LHCN-M2 (cell line): ENCODE measurements at places on chromosomes 12 and 14. TPM values are rescaled to one million over a fixed set of nuclear protein-coding genes. Genes with fewer than 3 reads are reported as not detected.

The SOAT2 gene
- not detected in 2 replicates for total RNA-seq

The SERPINA12 gene
- not detected in 2 replicates for total RNA-seq

The CISTR gene
- not detected in 2 replicates for total RNA-seq

The CABP1 gene
- 0.45 TPM in 1 of 2 replicates, not detected in the other for total RNA-seq

- no peak for DNase-seq
Measured at GRCh38 chr12:32964981-32965585, 68.5 kb upstream of the PKP2 start.

- DNase-seq, result peak; percentile 75
Measured at GRCh38 chr12:8860165-8860961, 37.9 kb downstream of the A2ML1 start.

GRCh38 chr12:10740182-10740581, 17.1 kb upstream of the YBX3 start:
- no peak for DNase-seq

DNA sequence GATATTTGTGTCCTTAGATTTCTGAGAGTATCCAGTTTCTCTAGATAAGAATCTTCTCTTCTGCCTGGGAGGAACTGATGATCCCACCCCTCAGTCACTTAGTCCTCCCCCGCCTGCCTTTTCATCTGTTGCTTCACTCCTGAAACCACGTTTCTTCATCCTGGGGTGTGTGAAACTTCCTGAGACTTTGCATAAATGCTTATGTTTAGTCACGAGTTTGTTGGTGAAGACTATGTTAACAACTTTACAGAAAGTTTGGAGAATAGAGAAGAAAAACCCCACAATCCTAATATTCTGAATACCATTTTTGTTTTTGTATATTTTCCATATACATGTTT, 33.2 kb downstream of the MARK3 start:
- DNase-seq, result peak; percentile 28

DNA sequence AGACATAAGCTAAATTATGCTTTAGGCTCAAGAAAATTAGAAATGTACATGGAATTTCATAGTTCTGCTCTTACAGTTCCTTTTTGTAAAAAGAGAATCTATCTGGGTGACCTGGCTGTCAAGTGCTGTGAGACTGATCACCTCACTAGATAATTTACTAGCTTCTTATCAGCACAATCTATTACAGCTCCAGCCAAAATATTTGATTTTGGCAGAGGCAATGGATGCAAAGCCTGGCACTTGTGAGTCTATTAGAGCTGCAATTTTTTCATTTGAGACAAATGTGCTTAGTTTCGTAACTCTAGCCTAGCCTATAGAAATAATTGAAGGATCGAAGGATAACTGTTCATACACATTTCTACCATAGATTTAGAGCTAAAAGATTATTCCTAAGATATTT, 927.5 kb downstream of the SLC6A15 start:
- no peak for DNase-seq

DNA sequence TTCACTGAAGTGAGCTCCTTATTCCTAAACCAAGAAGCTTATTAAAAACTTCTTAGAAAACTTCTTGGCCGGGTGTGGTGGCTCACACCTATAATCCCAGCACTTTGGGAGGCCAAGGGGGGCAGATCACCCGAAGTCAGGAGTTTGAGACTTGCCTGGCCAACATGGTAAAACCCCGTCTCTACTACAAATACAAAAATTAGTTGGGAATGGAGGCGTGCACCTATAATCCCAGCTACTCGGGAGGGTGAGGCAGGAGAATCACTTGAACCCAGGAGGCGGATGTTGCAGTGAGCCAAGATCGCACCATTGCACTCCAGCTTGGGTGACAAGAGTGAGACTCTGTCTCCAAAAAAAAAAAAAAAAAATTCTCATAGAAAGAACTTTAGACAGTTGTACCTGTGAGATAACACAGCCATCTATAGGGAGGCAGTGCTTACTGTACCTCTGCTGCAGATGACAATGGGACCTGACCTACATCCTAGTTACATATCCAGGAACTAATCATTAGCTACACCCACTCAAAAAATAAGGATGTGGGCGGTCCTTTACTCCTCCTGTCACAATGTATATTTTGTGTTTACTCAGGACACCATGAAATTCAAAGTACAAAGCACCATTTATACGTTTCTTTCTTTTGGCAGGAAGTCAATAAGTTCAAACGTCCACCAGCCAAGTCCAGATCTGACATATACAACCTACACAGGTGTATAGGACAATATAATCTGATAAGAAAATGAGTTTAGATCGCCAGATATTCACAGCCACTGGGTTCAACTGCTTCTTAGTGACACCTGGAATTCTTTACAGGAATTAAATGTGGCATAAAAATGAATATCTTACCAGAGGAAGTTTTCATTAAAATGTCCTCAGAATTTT, 14.9 kb downstream of the STXBP6 start:
- no peak for DNase-seq

DNA sequence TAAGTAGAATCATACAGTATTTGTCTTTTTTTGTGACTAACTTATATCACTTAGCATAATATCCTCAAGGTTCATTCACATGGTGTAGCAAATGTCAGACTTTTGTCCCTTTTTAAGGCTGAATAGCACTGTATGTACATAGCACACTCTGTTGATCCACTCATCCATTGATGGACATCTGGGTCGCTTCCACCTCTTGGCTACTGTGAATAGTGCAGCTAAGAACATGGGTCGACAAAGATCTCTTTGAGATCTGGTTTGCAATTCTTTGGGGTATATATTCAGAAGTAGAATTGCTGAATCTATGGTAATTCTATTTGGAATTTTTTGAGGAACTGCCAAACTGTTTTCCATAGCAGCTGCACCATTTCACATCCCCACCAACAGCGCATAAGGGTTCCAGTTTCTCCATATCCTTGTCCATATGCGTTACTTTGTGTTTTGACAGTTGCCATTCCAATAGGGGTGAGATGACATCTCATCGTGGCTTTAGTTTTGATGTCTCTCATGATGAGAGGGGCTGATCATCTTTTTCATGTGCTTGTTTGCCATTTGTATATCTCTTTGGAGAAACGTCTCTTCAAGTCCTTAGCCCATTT, 73.9 kb downstream of the GLRX5 start:
- DNase-seq, result no peak

GRCh38 chr14:26926585-26926984, 328.8 kb upstream of the NOVA1 start:
- no peak for DNase-seq
